Progenitor cell of endocrine pancreas (in vitro differentiated cells): ENCODE measurements at places on chromosomes 3 and 15.

DNA sequence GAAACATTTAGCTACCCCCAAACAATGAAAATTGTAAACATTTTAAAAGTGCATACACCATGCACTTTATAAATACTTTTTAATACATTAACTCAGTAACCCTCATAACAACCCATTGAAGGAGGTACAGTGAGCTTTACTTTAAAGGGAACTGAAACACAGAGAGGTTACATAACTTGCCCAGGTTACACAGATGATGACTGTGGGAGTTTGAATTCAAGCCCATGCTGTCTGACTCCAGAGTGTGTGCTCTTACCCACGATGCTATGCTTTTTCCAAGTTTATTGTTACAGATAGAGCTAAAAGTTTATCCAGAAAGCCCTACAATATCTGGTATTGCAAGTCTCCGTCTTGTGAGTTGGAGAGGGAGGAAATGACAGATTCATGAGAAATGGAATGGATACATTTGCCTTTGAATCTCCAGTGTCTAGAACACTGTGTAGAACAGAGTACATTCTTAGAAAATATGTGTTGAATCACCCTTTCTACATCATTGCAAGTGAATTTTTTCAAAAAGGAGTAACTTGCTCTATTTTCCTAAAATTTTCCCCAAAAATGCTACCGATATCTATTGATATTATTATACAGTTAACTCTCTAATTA is 428.3 kb downstream of the NAALADL2 start:
- no peaks in the 10 kb centered on the region for H3K4me1 ChIP-seq
- H3K4me3 ChIP-seq: no peak overlapping the region
- H3K27ac ChIP-seq: no peak overlapping the region
- H3K27me3 ChIP-seq: no peaks in the 10 kb centered on the region

- H3K27ac ChIP-seq: no peak overlapping the region
- DNase-seq: no peak
- H3K4me3 ChIP-seq: no peak overlapping the region
- H3K27me3 ChIP-seq: no peaks in the 10 kb centered on the region
- H3K4me1 ChIP-seq: no peaks in the 10 kb centered on the region
These were observed 48.1 kb downstream of the DPPA2 start for GRCh38 chr3:109268181-109268580.

- H3K4me3 ChIP-seq: no peak overlapping the region
- peaks cover 3% of the 10 kb centered on the region for H3K4me1 ChIP-seq
- no peak overlapping the region for H3K27ac ChIP-seq
- H3K36me3 ChIP-seq: no peaks in the 10 kb centered on the region
- no peaks in the 10 kb centered on the region for H3K27me3 ChIP-seq
These were observed 25.1 kb upstream of the FSIP1 start for GRCh38 chr15:39807791-39808190.

DNA sequence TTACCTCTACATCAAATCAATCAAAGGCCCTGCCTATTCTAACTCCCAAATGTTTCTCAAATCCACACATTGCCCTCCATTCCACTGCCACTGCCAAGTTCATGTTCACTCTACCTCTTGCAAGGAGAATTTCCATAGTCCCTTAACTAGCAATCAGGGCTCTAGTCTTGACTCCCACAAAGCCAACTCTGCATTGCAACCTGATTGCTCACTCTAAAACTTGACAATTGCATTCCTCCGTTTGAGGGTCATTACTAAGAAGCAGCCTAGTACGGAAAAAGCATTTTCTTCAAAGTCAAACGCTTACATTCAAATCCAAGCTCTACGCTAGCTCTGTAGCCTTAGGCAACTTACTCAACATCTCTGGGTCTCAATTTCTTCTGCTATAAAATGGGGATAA is 1.2 kb downstream of the CPA3 start:
- no peaks in the 10 kb centered on the region for H3K36me3 ChIP-seq
- H3K4me3 ChIP-seq: no peak overlapping the region
- no peak overlapping the region for H3K27ac ChIP-seq
- no peaks in the 10 kb centered on the region for H3K27me3 ChIP-seq
- no peak for DNase-seq
- H3K4me1 ChIP-seq: no peaks in the 10 kb centered on the region

- peaks cover 14% of the 10 kb centered on the region for H3K27me3 ChIP-seq
- no peaks in the 10 kb centered on the region for H3K36me3 ChIP-seq
- DNase-seq: no peak
- H3K4me3 ChIP-seq: no peak overlapping the region
These were observed 99.3 kb upstream of the ALDH1A3 start for GRCh38 chr15:100780208-100780800.

DNA sequence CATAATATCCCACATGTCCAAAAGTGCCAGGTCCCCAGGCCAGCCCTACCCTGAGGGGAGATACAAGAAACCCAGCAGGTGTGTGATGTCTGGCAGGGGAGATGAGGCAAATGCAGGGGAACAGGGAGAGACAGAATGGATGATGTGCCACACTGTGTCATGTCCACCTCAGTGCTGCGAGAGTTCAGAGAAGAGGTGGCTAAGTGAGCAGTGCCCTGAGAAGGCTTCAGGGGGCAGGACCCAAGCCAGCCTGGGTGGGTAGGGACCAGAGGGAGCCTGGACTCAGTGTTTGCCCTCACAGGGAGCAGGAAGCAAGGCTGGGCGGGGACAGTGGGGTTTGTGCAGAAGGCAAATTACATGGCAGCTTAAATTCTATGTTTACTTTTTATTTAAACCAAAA is 61.2 kb downstream of the KLHL6 start:
- H3K4me1 ChIP-seq: no peaks in the 10 kb centered on the region
- no peak for DNase-seq
- no peaks in the 10 kb centered on the region for H3K36me3 ChIP-seq
- H3K27ac ChIP-seq: peak overlapping the region; percentile 19
- H3K4me3 ChIP-seq: no peak overlapping the region

DNA sequence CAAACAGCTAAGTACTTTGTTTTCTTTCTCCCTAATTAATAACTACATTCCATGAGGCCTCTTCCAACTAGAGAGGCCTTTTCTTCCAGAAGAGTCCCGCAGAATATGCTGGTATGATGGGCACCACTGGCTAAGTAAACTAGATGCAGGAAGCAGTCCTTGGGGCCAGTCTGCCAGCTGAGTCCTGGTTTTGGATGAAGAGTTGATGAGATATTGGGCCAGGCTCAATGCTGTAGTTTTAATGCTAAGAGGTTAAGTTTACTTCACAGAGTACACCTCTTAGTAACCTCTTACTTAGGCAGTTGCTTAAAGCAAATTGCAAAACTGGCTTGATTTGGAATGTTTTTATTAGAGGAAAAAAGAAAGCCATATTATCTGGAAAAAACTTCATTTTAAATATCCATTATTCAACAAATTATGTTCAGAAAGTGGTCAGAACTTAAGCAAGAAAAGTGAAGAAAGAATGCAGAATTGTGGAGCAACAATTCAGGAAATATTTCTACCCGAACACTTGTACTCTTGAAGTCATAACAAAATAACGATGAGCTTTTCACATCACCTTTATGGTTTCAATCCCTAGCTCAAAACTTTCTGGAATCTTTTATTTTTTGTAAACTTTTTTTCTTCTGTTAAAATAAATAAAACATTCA is 178.4 kb upstream of the CDIN1 start:
- H3K27ac ChIP-seq: no peak overlapping the region
- peaks cover 2% of the 10 kb centered on the region for H3K4me1 ChIP-seq
- H3K4me3 ChIP-seq: no peak overlapping the region
- no peaks in the 10 kb centered on the region for H3K27me3 ChIP-seq
- no peak for DNase-seq

- H3K27ac ChIP-seq: no peak overlapping the region
- peaks cover 1% of the 10 kb centered on the region for H3K4me1 ChIP-seq
- DNase-seq: no peak
- H3K4me3 ChIP-seq: no peak overlapping the region
These were observed 24.9 kb downstream of the CCDC33 start for GRCh38 chr15:74261041-74261440.

DNA sequence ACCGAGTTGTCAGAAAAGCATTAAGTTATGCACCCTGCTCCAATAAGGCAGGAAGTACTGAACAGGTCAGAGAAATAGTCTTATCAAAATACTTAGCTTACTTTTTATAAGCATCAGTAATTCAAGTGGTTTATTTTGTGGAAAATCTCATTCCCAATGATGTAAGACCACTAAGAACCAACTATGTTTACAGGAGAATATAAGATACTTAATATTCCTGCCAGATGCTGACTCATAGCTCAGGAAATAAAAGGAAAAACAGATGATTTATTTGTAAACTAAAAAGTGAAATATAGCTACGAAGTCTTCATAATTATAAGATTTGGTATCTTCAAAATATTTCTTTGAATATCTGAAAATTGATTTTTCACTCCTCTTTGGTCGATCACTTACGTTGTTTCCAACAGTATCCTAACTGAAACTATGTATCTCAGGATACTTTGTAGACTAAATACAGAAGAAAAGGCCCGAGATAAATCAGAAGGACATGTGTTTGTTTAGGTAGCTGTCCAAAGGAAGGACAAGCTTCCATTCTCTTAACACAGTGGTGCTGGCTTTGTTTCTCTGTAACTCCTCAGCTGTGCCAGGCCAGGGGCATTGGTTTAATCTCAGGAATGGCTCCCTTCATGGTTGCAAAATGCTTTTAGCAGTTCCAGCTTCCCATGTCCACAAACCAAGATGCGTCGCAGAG is 295.8 kb downstream of the GBE1 start:
- DNase-seq: no peak
- H3K4me3 ChIP-seq: no peak overlapping the region
- H3K4me1 ChIP-seq: peaks cover 6% of the 10 kb centered on the region
- no peaks in the 10 kb centered on the region for H3K27me3 ChIP-seq
- no peaks in the 10 kb centered on the region for H3K36me3 ChIP-seq

- peaks cover 5% of the 10 kb centered on the region for H3K4me1 ChIP-seq
- H3K4me3 ChIP-seq: no peak overlapping the region
- no peak overlapping the region for H3K27ac ChIP-seq
- DNase-seq: no peak
- peaks cover 3% of the 10 kb centered on the region for H3K27me3 ChIP-seq
These were observed 30.2 kb upstream of the MORF4L1 start for GRCh38 chr15:78842519-78842918.

DNA sequence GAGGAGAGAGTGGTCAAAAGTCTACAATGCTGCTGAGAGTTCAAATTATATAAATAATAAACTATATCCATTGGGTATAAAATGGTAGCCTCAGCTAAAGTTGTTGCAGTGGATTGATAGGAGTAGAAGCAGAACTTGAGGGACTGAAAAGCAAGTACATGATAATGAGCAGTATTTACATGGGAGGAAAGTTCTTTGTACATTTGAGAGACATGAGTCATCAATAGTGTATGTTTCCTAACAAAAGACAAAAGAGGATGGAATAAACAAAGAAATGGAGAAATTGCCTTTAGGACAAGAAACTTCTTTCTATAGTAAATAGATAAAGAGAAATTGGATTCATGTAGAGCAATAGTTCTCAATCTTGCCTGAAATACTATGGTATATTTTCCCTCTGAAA is 110.0 kb upstream of the PLSCR5 start:
- H3K27ac ChIP-seq: no peak overlapping the region
- no peak overlapping the region for H3K4me3 ChIP-seq
- no peaks in the 10 kb centered on the region for H3K36me3 ChIP-seq
- no peak for DNase-seq
- no peaks in the 10 kb centered on the region for H3K27me3 ChIP-seq

- H3K27ac ChIP-seq: peak overlapping the region; percentile 67
These were observed 9.4 kb downstream of the RPLP1 start for GRCh38 chr15:69462030-69462492.

- no peak overlapping the region for H3K27ac ChIP-seq
- no peak overlapping the region for H3K4me3 ChIP-seq
- no peaks in the 10 kb centered on the region for H3K36me3 ChIP-seq
- DNase-seq: no peak
- H3K4me1 ChIP-seq: peaks cover 15% of the 10 kb centered on the region
- H3K27me3 ChIP-seq: no peaks in the 10 kb centered on the region
These were observed 189.9 kb upstream of the THRB start for GRCh38 chr3:24684506-24685023.

GRCh38 chr15:67613708-67614107 is 71.2 kb downstream of the MAP2K5 start:
- H3K4me1 ChIP-seq: peaks cover 41% of the 10 kb centered on the region
- DNase-seq: no peak
- no peaks in the 10 kb centered on the region for H3K27me3 ChIP-seq
- no peak overlapping the region for H3K4me3 ChIP-seq
- H3K27ac ChIP-seq: no peak overlapping the region

DNA sequence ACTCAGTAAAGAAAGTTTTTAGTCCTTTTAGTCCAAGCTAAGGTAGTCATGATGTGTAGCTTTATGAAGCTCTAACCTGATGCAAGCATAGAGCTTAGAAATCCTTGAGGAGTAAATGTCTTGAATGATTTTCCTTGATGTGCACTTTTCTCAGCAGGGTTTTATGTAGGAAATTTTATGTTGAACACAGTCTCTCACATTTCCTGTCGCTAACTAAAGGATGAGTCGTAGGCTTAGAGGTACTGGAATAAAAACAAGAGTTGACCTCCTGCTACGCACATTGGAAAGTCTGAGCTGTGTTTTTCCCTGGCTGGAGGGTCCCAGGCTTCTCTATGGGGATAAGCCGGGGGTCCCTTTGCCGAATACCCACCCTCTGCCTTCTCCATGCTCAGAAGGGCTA is 34.7 kb upstream of the ZPLD1 start:
- no peaks in the 10 kb centered on the region for H3K27me3 ChIP-seq
- H3K4me3 ChIP-seq: no peak overlapping the region
- no peaks in the 10 kb centered on the region for H3K36me3 ChIP-seq
- no peaks in the 10 kb centered on the region for H3K4me1 ChIP-seq

DNA sequence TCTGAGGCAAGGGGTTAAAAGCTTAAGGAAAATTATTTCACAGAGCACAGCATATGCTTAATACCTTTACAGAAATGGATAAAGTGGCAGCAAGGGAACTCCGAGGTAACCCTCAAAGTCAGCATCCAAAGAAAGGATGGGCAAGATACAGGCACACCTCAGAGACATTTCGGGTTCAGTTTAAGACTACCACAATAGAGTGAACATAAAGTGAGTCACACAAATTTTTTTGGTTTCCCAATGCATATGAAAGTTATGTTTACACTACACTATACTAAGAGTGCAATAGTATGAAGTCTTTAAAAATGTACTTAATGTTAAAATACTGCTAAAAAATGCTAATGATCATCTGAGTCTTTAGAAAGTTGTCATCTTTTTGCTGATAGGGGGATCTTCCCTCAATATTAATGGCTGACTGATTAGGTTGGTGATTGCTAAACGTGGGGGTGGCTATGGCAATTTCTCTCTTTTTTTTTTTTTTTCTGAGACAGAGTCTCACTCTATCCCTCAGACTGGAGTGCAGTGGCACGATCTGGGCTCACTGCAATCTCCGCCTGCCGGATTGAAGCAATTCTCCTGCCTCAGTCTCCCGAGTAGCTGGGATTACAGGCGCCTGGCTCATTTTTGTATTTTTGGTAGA is 10.0 kb downstream of the UBR1 start:
- no peaks in the 10 kb centered on the region for H3K27me3 ChIP-seq
- H3K27ac ChIP-seq: no peak overlapping the region
- peaks cover 10% of the 10 kb centered on the region for H3K4me1 ChIP-seq
- no peak for DNase-seq

DNA sequence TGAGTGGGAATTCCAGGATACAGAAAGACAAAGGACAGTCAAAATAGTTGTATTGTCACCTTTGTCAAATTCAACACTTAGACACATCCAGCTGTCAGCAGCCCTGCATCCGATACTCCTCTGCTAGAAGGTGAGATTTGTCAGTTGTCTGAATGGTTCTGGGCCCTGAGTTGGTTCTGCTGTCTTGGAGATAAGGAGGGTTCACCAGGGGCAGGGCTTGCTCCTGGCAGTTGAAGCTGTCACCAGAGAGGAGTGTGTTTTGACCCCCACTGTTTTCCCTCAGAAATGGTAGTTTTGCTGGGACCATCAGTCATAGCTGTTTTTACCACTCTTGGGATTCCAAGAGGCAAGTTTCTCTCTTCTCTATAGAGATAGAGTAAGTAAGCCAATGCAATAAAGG is 3.2 kb upstream of the KY start:
- no peaks in the 10 kb centered on the region for H3K36me3 ChIP-seq
- H3K27me3 ChIP-seq: peaks cover 75% of the 10 kb centered on the region
- peaks cover 1% of the 10 kb centered on the region for H3K4me1 ChIP-seq
- H3K27ac ChIP-seq: no peak overlapping the region
- H3K4me3 ChIP-seq: no peak overlapping the region
